ENCODE measurements at places on chromosomes 2 and 18.

GRCh38 chr2:210162466-210163124, 8.6 kb downstream of the KANSL1L start:
- DNase-seq: no peak

GRCh38 chr2:105254531-105255210, 13.1 kb downstream of the GPR45 start:
- DNase-seq: no peak

GRCh38 chr2:222485367-222486211, 61.2 kb downstream of the SGPP2 start:
- no peak for DNase-seq

DNA sequence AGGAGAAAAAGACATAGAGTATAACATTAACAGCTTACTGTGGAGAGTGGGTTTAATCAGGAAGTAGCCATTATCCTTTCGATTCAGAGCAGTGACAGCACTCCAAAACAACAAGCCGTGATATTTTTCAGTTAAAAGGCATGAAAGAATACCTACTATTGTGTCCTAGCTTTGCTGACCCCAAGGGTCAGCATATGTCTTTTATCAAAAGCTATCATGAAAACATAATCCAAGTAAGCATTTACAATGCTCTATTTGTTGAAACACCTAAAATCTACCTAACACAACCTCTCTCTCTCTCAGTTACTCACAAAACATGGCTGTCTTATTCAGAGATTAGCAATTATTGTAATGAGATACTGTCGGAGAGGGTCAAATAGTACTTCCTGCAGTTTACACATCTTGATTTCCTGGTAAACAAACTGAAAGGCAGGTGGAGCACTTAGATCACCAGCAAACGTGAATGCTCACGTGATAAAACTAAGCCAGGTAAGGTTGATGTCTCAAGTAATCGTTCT, 100.0 kb downstream of the BAZ2B start:
- peak; percentile 13 for DNase-seq

DNA sequence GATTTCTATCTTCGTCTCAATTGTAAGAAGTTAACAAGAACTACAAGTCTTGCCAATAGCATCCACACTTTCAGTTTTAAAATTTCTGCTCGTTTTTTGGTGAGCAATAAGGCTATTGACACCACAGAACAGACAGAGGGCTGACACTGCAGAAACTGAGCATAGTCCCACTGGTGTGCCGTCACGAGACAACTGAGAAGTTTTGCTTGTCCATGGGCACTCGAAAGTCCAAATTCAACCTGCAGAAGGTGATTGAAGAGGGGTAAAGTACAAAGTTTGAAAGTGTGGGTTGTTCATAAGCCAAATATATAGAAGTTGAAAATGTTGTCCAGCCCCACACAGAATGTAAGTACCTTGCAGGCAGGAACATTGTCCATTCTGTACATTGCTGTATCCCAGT, 63.8 kb upstream of the SP3 start:
- no peak for DNase-seq

- DNase-seq: no peak
These were observed 521.7 kb upstream of the SPHKAP start for GRCh38 chr2:228703152-228703551.

DNA sequence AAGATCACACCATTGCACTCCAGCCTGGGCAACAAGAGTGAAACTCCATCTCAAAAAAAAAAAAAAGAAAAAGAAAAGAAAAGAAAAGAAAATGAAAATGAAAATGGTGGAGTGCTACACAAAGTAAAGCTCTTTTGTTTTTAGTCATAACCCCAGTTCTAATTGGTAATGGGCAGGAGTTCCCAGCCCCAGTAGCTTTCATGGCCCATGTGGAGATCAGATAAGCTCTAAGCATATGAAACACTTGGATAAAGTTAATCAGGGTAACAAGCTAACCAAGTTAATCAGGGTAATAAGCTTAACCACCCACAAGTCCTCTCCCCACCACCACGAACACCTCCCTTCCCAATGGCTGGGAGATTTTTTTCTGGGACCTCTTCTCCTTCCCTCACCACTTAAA, 240.8 kb downstream of the BCL11A start:
- DNase-seq: no peak

Measured in fibroblast of skin of abdomen (primary cell).